A549 treated with CpdA at 1 μM for 4 hours (cell line): ENCODE measurements at places on chromosomes 5 and 9. TPM values are rescaled to one million over a fixed set of nuclear protein-coding genes. Genes with fewer than 3 reads are reported as not detected.

The BARHL1 gene
- total RNA-seq: 0.06 TPM in 1 of 5 replicates, not detected in the others

The PDE6A gene
- 0.08 to 0.26 TPM (median 0.12 TPM) in 5 replicates for total RNA-seq

The ARL14EPL gene
- 0.07 to 0.69 TPM (median 0.39 TPM) in 5 replicates for total RNA-seq

The FAM200C gene
- 2.0 to 2.6 TPM (median 2.1 TPM) in 5 replicates for total RNA-seq

The KCNN2 gene
- 0.15 to 0.21 TPM (median 0.16 TPM) in 4 of 5 replicates, not detected in the other for total RNA-seq

The PRR16 gene
- not detected in 5 replicates for total RNA-seq

The ARHGEF37 gene
- total RNA-seq: 0.77 to 1.1 TPM (median 0.90 TPM) in 5 replicates

The SLC24A2 gene
- not detected in 5 replicates for total RNA-seq

The EHMT1 gene
- total RNA-seq: 39.0 to 45.3 TPM (median 41.6 TPM) in 5 replicates

The OR2K2 gene
- not detected in 5 replicates for total RNA-seq

The DMRT3 gene
- total RNA-seq: not detected in 5 replicates

The PCDHGA7 gene
- total RNA-seq: 0.72 to 1.3 TPM (median 0.96 TPM) in 5 replicates

The TMEM252 gene
- not detected in 5 replicates for total RNA-seq

The OR1Q1 gene
- total RNA-seq: 0.06 TPM in 1 of 5 replicates, not detected in the others

The ADAMTS2 gene
- 0.06 to 0.10 TPM (median 0.07 TPM) in 3 of 5 replicates, not detected in the others for total RNA-seq

The KLF9 gene
- total RNA-seq: 0.47 to 0.58 TPM (median 0.49 TPM) in 5 replicates

The PCDHB15 gene
- 0.05 to 0.07 TPM (median 0.06 TPM) in 4 of 5 replicates, not detected in the other for total RNA-seq

The IRX4 gene
- total RNA-seq: 0.15 to 0.29 TPM (median 0.26 TPM) in 5 replicates

The SPATA31C2 gene
- total RNA-seq: not detected in 5 replicates

The ANKRD20A1 gene
- 0.28 to 1.9 TPM (median 0.84 TPM) in 5 replicates for total RNA-seq

The SPEF2 gene
- total RNA-seq: 1.5 to 2.5 TPM (median 2.0 TPM) in 5 replicates

The S1PR3 gene
- 30.2 to 34.4 TPM (median 32.3 TPM) in 5 replicates for total RNA-seq

The FOXB2 gene
- not detected in 5 replicates for total RNA-seq

The AP3B1 gene
- 31.7 to 33.9 TPM (median 32.9 TPM) in 5 replicates for total RNA-seq

The NMUR2 gene
- total RNA-seq: 0.03 to 0.06 TPM (median 0.06 TPM) in 3 of 5 replicates, not detected in the others

The RICTOR gene
- 9.3 to 13.1 TPM (median 10.8 TPM) in 5 replicates for total RNA-seq

The ENTPD2 gene
- 0.72 to 1.2 TPM (median 0.76 TPM) in 5 replicates for total RNA-seq

The GALNT12 gene
- 2.7 to 5.6 TPM (median 4.6 TPM) in 5 replicates for total RNA-seq

The PCDHB7 gene
- 0.01 TPM in 1 of 5 replicates, not detected in the others for total RNA-seq

The PCDHB3 gene
- 0.02 to 0.06 TPM (median 0.05 TPM) in 3 of 5 replicates, not detected in the others for total RNA-seq

The CYLC2 gene
- total RNA-seq: not detected in 5 replicates

The LVRN gene
- total RNA-seq: 0.05 to 0.17 TPM (median 0.17 TPM) in 3 of 5 replicates, not detected in the others

The OLFM1 gene
- total RNA-seq: 9.8 to 11.7 TPM (median 10.8 TPM) in 5 replicates

The ADGRV1 gene
- 0.74 to 1.1 TPM (median 0.80 TPM) in 5 replicates for total RNA-seq

The F2RL2 gene
- 4.9 to 6.8 TPM (median 5.4 TPM) in 5 replicates for total RNA-seq
